ENCODE measurements at places on chromosomes 2 and 18.

DNA sequence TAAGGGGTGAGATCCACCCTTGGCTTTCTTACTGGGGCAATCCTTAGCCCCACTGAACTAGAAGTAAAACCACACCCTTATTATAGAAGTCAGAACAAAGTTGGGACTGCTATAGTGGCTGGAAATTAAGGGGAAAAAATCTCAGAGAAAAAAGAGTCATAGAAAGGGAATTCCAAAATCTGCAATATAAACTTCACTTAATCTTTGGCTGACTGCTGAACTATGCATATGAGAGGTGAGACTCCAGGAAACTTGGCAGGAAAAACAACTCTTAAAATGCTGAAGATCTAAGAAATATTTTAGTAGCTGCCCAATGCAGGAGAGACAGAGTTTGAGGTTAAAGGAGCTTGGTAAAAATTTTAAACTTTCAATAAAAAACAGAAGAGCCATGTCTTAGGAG lies 201.8 kb upstream of the FN1 start:
- DNase-seq = no peak

DNA sequence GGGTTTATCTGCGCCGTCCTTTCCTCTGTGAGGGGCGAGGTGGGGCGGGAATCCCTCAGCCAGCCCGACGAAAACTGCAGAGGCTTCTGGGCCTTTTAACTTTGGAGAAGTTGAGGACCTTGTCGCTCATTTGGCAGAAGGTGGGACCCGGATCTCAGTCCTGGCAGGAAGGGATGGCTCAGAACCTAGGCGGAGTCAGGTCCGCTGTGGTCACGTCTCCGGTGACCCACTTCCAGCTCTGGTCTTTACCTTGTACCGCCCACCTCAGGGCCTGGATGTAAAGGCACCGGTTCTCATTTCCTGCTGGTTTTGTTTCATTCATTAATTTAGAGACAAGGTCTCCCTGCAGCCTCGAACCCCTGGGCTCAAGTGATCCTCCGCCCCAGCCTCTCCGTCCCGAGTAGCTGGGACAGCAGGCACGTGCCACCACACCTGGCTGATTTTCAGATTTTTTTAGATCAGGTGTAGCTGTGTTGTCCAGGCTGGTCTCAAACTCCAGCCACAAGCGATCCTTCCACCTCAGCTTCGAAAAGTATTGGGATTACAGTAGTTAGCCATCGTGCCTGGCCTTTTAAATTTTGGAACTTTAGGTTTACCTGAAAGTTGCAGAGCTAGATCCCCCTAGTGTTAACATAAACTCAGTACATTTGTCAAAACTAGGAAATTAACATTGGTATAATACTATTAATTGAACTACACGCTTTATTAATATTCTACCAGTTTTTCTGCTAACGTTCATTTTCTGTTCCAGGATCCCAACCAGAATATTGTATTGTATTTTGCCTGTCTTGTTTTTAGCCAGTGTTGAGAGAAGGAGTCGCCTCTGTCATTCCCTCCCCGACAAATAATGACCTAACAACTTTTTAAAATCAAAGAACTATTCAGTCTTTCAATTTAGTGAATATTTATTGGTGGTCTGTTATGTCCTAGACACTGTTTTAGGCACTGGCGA lies 852 bp downstream of the POLI start:
- DNase-seq = peak; percentile 22

GRCh38 chr2:12921321-12921720 lies 204.6 kb downstream of the TRIB2 start:
- no peak for DNase-seq

DNA sequence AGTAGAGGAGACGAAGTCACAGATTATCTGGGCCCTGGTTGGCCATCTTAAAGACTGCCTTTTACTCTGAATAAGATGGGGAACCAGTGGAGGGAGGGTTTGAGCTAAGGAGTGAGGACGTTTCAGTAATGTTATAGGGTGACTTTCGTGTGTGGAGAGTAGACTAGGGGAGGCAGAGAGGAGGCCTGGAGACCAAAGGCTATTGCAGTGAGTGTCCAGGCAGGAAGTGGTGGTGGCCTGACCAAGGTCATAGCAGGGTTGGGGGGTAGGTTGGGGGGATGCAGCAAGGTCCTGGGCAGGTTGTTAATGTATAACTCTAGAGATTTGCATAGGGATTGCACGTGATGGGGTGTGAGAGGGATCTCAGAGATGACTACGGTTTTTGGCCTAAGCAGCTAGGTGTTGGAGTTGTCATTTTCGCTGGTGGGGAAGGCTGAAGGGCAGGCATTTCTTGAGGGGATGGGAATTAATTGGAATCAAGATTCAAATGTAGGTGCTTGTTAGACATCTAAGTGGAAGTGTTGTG lies 4.9 kb downstream of the CEP192 start:
- no peak for DNase-seq

GRCh38 chr18:3448838-3449511 lies 997 bp upstream of the TGIF1 start:
- DNase-seq = peak; percentile 54

- peak; percentile 71 for DNase-seq
These were observed 47.7 kb upstream of the POMC start for GRCh38 chr2:25215948-25216679.

DNA sequence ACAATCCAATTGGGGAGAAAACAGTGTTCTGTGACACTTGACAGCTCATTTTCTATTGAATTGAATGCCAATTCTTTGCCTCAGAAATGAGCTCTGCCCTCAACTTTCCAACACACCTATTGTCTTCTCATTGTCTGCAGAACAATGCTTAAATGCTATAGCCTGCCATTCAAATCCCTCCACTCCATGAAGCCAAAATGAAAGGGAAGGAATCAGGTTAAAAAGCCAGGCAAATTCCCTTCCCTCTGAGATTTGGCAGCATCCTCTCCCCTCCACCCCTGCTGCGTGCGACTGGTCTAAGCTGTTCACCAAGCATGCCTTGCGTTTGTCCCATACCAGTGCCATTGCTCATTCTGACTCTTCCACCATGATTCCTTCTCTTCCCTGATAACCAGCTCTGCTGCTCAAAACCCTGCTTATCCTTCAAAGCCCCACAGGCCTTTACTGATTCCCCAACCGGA lies 32.4 kb upstream of the TMEM131 start:
- DNase-seq = no peak

DNA sequence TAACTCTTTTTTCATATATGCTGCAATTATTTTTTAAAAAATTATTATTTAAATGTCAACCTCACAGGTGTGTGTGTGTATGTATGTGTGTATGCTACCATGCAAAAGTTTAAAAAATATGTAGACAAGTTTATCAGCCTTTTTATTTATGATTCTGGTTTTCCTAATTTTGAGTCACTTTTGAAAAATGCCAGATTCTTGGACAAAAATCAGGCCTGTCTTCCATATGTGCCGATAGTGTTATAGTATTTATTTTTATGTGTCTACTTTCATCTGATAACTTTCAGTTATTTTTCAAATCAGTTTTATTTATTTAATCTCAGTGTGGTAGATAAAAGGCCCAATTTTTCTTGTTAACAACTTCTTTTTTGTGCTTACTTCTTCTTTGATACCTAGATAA lies 176.2 kb downstream of the RDH14 start:
- no peak for DNase-seq

- DNase-seq = peak; percentile 77
These were observed at the start of gene ITGA4 for GRCh38 chr2:181457121-181457740. Gene ITGA4 (plus strand): TSS chr2:181457386. CDS start chr2:181457655, 269 bp downstream.

- DNase-seq = no peak
These were observed 91.0 kb downstream of the STPG4 start for GRCh38 chr2:47064106-47064505.

- no peak for DNase-seq
These were observed 371.7 kb upstream of the CELF4 start for GRCh38 chr18:37937287-37937686.

GRCh38 chr2:45788401-45788800 lies 136.9 kb downstream of the PRKCE start:
- DNase-seq = no peak

DNA sequence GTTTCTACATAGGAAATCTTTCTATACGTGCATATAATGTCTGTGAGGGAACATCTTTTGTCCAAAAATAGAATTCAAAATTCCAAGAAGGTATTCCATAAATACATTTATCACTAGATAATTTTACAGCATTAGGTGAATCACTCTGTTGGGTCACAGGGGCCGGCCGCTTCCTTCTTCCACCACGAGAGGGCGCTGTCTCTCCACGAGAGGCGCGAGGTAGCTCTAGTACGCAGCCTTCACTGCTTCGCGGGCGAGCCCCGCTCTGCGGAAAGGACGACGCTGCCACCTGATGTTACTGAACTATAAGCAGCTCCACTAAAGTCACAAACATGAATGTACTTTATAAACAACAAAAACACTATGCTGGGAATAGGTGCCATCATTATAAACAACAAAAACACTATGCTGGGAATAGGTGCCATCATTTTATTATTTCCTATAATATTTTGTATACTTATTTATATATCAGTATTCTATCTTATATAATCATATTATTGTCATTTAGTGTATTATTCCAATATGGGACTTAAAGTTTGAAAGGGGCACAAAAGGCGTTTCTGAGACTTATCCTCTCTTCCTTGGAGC lies 69.4 kb upstream of the REV1 start:
- DNase-seq = peak; percentile 83

GRCh38 chr18:70037431-70038061 lies 89.9 kb upstream of the CD226 start:
- DNase-seq = no peak

- DNase-seq = no peak
These were observed 613.9 kb downstream of the IRS1 start for GRCh38 chr2:226185616-226186211.

GRCh38 chr2:123086613-123087385 lies 938.3 kb upstream of the CNTNAP5 start:
- DNase-seq = no peak

- DNase-seq = no peak
These were observed 51.5 kb upstream of the CTAGE1 start for GRCh38 chr18:22469061-22469734.

- no peak for DNase-seq
These were observed 49.3 kb downstream of the SP110 start for GRCh38 chr2:230170532-230170931.

DNA sequence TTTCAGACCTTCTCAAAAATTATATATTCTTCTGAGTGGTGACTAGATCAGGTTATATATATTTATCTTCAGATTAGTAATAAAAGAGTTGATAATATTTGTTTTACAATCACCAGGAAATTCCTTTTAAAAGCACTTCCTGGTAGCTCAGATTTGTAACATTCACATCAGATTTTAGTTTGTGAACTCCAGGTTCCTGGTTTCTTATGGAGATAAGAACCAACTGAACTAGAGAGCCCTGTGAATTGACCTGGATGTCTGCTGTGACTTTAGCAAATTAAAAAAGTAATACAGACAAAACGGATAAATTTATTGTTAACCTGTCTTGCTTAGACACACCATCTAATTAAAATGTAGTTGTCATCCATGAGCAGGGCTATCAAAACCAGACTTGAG lies 868.7 kb downstream of the BCL11A start:
- no peak for DNase-seq

DNA sequence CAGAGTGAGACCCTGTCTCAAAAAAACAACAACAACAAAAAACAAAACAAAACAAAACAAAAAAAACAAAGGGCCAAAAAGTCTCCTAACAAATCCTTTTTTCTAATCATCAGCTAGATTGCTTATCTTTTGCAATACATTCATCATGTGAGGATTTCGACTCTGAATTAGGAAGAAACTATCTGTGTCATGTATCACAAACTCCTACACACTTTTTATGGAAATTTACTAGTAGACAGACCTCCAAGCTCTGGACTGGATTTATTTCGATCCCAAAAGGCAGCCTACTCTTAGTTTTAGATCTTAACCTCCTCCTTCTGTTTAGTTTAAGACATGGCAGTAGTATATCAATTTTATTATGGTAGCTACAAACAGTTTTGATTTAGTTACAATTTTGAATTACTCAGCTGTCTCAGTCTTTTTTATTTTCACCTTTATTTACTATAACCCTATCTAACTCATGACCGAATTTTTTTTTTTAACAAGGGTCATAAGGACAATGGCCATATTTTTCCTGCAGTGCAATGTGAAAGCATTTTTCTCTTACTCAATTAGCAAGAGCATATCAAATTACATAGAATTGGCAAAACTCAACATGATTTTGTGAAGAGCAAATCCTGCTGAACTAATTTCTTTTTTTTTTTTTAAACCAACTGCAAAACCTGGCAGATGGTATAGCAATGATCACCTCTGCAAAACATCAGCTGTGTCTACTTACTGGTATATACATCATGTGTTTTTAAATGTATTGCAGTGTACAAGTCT lies 10.7 kb upstream of the CCDC88A start:
- no peak for DNase-seq

DNA sequence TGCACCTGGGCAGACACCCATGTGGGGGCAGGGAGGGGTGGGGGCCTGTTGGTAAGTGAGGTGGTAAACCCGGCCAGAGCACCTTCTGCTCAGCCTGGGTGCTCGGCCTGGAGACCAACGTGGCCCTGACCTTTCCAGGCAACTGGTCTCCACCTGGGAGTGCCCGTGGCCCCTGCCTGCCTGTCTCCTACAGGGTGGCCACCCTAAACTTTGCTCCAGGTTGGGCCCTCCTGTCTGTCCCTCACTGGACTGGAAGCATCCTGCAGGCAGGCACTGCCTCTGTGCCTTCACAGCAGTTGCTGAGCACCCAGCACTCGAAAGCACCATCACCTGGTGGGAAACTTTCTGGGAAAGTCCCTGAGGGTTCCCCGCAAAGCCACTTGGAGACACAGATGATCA lies 171.3 kb downstream of the TWIST2 start:
- no peak for DNase-seq

- no peak for DNase-seq
These were observed 193.0 kb downstream of the RAB3GAP1 start for GRCh38 chr2:135245071-135245470.

GRCh38 chr18:63476668-63477067 lies at the start of gene SERPINB5:
Gene SERPINB5 (plus strand): TSS chr18:63476958. CDS start chr18:63484429, 7,471 bp downstream.
- no peak for DNase-seq

DNA sequence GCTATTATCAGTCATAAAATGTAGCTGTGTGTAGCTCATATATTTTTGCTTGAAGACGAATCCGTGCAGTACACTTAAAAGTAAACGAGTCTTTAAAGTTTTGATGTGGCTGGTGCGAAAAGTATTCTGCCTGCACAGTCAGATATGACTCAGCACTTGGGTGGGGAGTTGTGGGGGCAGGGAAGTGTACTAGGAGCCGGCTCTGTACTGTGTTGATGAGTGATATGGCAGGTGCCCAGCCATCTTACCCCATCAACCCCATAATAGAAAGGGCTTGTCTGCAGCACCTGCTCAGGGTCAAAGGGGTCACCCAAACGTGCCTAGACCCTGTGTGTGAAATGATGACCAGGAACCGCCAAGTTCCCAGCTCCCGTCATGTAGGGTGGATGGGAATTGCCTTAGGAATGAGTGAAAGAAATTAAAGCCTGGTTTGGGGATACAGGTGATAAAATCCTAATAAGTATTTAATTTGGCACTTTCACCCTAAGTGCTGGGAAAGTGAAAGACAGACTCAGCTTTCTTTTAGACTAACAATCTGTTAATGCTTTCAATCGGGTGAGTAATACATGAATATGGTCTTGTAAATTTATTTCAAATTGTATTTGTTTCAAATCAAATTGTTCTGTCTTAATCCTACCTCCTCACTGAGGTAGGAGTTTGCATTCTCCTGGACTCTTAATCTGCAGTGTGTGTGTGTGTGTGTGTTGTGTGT lies 48.0 kb downstream of the BCL2L11 start:
- no peak for DNase-seq
